ENCODE measurements at places on chromosomes 6 and 20.

GRCh38 chr6:31502586-31502985 is 4.6 kb downstream of the MICB start:
- no peak for ATAC-seq

DNA sequence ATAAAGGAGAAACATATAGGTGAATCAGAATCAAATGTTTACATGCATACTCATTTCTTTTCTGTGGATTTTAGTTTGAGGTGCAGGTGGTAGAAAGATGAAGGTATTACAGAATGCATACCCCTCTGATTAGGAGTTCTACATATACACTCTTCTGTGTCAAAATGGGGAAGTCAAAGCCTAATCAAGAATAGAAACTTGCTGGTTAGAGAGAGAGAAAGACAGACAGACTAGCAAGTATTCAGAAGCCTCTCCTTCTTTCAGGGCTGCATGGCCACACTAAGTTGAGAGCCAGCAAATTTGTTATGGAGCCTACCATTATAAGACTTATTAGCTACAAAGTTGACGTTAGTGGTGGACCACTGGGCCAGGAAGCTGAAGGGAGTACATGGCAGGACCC is 358.3 kb upstream of the EYS start:
- no peak for ATAC-seq

- peak; percentile 79 for ATAC-seq
These were observed 95.2 kb downstream of the JAG1 start for GRCh38 chr20:10578607-10579006.

DNA sequence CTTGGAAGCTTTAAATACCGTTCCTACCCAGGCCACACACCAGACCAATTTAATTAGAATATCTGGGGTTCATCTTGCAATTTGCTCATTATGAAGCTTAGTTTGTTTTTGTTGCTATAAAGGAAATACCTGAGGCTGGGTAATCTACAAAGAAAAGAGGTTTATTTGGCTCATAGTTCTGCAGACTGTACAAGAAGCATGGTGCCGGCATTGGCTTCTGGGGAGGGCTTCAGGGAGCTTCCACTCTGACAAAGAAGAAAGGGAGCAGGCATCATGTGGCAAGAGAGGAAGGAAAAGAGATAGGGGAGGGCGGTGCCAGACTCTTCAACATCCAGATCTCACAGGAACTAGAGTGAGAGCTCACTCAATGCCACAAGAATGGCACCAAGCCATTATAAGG is 73.6 kb downstream of the RNF182 start:
- ATAC-seq, result no peak

- no peak for ATAC-seq
These were observed 13.7 kb upstream of the COL19A1 start for GRCh38 chr6:69852706-69853105.

GRCh38 chr6:138044458-138044857 is 62.8 kb downstream of the PERP start:
- ATAC-seq, result no peak

DNA sequence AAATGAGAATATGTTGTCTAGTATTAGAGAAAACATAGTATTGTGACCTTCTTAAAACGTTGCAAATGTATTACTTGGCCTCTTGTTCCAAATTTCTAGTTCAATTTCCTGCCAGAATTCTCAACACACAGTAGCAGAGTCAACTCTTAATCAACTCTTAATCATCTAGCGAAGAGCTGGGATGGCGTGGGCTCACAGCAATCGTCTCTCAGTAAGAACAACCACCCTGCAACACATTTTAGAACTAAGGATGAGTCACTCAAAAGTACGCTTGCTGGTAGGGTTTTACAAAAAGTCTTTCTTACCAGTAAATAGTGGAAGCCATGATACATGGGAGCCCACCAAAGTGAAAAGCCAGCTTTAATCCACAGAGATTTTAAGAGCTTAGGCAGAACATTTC is 24.6 kb downstream of the GPR6 start:
- no peak for ATAC-seq

DNA sequence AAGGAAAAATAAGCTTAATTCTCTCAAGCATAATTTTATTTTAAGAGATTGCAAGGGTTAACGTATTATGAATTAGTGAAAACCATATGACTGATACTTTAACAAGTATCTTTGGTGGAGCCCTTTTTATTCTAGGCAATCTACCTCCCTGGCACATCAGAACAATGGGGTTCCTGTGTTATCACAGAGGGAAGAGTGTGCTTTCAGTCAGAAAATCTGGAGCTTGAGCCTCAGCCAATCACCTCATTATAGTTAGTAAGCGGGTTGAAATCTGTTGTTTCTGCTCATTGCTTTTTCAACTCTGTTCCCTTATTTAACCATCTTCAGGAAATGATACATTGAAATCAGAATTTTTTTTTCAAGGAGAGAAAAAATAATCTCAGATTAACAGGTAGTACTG is 391 bp downstream of the ADGRF1 start:
- ATAC-seq, result no peak

- no peak for ATAC-seq
These were observed 177.8 kb downstream of the OGFRL1 start for GRCh38 chr6:71466362-71466761.

DNA sequence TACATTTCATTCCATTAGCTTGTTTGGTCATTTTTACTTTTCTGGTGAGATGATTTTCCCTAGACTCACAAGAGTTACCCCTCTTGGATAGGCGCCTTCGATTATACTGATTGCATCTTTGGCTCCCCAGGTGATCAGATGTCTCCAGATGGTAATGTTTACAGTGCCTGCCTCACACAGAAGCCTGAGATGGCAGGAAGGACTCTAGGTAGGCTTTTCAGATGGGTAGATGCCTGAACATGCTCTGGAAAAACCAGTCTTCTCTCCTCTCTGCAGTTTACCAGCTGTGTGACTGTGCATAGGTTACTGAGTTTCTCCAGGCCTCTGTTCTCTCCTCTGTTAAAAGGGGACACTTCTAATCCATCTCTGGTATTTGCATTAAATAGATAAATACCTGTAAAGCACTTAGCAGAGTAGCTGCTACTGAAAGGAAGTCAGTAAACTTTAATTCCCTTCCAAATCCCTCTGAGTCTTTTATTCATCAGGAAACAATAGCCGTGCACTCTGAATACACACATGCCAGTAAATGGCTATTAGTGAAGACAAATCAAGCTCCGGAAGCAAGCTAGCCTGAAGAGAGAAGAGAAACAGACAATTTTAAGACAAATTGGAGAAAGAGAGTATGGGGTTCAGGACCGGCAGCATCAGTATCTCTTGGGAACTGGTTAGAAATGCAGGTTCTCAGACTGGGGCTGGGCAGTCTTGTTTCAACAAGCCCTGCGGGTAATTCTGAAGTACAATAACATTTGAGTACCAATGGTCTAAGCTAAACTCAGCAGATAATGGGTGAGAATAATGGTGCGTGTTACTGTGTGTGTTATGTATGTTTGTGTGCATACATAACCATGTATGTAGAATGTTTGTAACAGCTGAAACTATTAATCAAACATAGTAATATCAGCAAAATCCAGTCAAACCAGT is 139.4 kb downstream of the UST start:
- peak; percentile 46 for ATAC-seq

- peak; percentile 45 for ATAC-seq
These were observed 712 bp downstream of the ABHD16A start for GRCh38 chr6:31702405-31702818.

DNA sequence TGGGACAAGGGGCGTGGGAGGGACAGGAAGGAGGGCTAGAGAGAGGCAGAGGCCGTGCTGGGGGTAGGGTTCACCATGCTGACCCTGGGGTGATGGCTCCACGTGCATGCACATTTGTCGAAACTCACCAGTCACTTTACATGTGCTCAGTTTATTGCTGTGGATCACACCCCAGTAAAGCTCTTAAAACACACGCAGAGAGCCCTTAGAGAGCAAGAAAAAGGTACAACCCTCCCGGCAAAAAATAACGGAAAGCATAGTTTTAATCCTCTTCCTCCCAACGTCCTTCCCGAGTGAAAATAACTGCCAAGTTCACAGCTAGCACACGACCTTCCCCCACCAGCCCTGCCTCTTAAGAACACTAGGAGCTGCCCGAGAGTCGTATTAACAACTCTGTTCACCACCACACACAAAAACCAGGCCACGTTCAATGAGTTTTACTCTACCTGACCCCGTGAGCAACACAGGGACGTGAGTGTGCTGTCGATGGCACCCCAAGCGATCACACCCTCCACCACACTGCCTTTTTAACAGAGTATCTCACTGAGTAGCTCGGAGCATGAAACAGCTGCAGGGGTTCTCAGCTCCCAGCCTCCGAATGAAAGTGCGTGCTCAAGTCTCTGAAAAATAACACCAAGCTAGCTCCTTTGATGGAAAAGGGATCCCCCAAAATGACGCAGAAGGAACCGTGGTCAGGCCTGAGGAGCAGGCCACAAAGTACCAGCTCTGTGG is 39.7 kb downstream of the TAF4 start:
- ATAC-seq, result no peak

GRCh38 chr6:45920819-45921511 is 94.7 kb downstream of the CLIC5 start:
- no peak for ATAC-seq

GRCh38 chr6:44138717-44139350 is 11.5 kb downstream of the TMEM63B start:
- no peak for ATAC-seq

- ATAC-seq, result no peak
These were observed 149.5 kb upstream of the NEDD9 start for GRCh38 chr6:11381801-11382513.

DNA sequence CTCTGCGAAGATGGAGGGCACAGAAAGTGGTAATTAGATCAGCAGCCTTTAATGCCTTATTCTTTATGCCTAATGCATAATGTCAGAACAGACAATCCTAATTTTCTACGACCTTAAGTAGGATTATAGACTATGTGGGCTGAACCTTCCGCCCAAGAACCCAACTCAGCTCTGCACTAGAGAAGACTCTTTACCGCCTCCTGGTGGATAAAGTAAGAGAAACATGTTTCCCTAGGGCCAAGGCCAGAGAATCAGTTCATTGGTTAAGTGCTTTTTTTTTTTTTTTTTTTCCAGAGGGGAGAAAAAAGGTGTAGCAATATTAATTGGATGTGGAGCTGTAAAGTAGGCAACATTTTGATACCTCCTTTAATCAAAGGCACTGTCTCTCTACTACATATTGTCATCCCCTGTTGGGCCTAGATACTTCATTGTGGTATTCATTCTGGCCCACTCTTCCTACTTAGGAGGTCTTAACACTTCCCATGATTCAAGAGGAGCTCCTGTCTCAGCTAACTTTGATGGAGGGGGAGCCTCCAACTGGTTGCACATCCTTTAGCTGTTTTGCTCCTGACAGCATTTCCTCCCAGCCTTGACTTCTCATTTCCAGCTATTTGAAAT is 124.9 kb upstream of the NRN1 start:
- ATAC-seq, result peak; percentile 70

- ATAC-seq, result no peak
These were observed 60.3 kb downstream of the SAMD3 start for GRCh38 chr6:130162421-130162820.

DNA sequence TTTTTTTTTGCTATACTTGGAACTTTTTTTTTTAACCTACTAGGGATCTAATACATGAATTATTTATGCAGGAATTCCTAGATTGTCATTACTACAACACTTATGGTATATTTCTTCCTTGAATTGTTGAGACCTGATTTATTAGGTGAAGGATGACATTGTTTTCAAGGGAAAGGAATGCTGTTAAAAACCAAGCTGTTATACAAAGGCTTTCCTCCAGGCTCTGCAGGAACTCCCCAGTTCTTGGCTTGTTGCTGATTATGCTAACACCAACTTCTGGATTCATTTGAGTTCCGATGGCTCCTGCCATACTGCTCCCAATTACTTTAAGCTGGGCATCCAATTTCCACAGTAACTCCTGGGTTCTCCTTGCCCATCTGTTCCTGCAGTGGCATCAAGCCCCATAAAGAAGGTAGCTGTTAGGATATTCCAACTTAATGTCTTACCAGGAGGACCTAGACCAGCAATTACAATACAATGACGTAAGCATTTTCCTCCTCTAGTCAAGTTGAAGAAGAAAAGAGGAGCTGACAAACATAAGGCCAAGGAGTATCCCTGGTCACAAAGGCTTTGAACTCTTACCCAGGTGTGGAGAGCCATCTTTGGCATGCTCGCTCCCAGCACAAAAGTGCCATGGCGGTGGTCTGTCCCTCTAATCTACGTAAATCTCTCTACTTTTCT is 215.9 kb upstream of the AGPAT4 start:
- no peak for ATAC-seq

GRCh38 chr6:148497257-148497656 is 154.6 kb downstream of the SASH1 start:
- ATAC-seq, result peak; percentile 72

DNA sequence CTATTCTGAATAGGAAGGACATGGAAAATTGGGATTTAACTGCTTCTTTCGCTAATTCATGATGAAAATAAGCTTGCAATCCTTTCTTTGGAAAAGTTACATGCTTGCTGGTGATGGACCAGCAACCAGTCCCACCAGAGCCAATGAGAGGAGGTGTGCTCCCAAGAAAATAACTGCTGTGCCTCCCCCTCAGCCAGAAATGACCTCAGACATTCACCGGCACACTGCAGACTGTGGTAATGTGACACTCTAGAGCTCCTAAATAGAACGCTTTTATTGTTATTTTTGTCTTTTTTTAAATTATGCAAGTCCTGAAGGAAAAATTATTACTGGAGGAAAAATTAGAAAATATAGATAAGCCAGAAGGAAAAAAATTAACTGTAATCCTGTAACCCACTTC is 2.6 kb downstream of the PYGB start:
- ATAC-seq, result no peak

DNA sequence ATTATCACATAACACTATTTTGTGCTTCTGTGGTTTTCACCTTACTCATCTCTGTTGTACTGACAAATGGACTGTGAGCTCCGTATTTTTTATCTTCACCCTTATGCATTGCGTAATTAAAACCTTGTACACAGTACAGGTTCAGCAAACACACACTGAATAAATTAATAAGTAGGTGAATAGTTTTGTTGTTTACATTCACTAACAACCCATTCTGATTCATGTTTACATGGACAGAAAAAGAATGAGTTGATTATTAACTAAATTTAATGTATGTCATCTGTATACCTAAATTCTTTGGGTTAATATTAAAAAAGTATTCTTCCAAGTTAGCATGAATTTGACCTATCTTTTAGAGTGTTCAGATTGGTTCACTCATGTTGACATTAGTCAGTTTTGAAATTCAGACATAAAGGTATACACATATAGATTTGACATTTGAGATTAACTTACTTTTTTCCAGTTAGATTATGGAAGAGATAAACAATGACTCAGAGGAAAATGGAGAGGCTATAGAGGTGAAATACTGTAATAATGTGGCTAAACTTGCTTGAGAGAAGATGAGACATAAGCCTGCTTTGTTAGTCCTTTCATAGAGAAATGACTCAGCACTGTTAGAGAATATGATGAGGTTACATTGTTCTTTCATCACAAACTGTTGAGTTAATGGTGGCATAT is 541.7 kb upstream of the FLRT3 start:
- peak; percentile 97 for ATAC-seq

Measured in SK-N-SH treated with all-trans-retinoic acid at 6 μM for 48 hours (cell line).